ENCODE measurements at places on chromosomes 12 and 14.

DNA sequence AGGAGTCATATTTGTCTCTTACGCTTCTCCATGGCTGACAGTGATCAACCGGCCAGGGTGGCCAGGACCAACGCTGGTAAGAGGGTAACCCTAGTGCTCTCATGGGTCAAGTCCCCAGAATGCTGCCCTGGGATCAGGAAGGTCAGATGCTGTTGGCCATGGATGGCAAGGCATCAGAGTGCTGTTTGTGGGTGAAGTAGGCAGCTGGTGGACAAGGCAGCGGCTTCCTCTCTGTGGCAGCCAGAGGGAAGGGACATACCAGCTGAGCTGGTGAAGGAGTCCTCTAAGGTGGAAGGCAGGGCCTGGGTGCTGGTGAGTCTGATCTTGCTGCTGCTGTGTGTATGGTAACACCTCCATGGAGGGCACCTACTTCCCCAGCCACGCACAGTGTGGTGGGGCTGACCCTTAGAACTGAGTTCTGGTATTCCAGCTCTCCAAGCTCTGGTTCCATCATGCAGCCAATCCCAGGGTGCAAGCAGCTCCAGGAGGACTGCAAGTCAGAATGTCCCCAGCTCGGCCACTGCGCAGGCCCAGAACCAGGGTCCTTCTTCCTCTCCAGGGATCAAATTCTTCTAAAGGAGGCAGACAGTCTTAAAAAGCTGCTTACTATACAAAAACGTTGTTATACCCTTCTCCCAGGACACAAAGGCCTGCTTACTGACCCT is 13.4 kb upstream of the SMOC1 start:
- no peak for DNase-seq

- DNase-seq: no peak
These were observed 210.6 kb downstream of the ADGRD1 start for GRCh38 chr12:131164096-131164872.

DNA sequence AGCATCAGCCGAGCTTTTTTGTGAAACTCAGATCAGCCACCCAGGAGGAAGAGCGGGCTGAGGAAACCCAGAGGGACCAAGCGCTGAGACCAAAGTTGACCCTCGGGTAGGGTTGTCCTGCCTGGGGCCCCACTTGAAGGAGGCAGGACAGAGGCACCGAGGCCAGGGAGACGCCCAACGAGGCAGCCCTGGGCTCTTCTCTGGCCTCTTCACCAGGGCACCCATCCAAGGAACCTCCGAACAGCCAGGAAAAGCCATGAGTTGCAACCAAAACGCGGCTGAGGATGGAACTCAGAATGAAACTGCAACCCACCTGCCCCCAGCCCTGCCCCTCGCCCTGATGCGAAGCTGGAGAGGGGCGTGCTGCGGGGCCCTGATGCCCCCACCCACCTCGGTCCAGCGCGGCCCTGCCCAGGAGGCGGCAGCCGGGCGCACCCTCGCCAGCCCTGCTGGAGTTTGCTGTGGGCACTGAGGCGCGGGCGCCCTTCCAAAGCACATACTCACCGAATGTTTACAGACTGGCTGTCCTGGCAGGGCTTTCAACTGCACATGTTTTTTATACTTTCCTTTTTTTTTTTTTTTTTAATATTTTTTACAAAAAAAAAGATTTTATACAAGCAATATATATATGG is 41.9 kb downstream of the JDP2 start:
- no peak for DNase-seq

- no peak for DNase-seq
These were observed 572 bp downstream of the RAN start for GRCh38 chr12:130872179-130873096.

GRCh38 chr12:104827587-104827986 is 130.5 kb downstream of the SLC41A2 start:
- DNase-seq: no peak

GRCh38 chr14:25349269-25349668 is 299.3 kb upstream of the STXBP6 start:
- no peak for DNase-seq

DNA sequence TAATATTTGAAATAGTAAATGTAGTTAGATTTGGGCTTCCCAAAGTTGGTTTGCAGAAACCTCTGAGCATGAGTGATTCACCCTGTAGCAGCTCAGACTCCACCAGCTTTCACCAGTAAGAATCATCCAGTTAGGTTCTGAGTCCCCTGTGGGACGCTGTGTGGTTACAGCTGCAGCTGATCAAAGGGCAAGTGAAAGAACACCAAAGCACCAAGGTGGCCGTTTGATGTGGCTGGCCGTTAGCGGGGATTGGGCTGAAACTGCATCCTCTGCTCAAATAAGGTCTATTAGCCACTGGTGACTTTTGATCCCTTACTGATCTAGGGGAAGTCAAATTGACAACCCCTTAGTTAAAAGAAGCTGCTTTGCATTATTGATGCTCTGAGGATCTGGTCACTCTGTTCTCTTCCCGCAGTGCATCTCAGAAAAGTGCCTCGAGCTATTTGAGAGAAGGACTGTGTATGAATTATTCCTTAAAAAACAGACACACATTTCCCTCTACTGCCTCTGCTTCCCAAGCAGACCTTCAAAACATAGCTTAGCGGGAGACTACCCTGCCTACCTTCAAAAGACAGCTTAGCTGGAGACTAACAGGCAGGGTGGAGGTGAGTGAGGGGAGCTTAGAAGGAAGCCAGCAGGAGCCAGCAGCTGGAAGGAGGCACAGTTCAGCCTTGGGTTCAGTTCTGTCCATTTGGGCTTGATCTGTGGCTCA is 3.7 kb downstream of the ABHD12B start:
- no peak for DNase-seq
